ENCODE measurements at places on chromosomes 2 and 18.

GRCh38 chr18:54679318-54680149, 88.5 kb downstream of the DYNAP start:
- DNase-seq: no peak

GRCh38 chr2:101794141-101794540, 96.6 kb downstream of the MAP4K4 start:
- DNase-seq: no peak

GRCh38 chr2:185128346-185128745, 530.0 kb downstream of the ZNF804A start:
- DNase-seq: no peak

- DNase-seq: no peak
Measured at GRCh38 chr2:71615767-71616730, 162.7 kb downstream of the DYSF start.

DNA sequence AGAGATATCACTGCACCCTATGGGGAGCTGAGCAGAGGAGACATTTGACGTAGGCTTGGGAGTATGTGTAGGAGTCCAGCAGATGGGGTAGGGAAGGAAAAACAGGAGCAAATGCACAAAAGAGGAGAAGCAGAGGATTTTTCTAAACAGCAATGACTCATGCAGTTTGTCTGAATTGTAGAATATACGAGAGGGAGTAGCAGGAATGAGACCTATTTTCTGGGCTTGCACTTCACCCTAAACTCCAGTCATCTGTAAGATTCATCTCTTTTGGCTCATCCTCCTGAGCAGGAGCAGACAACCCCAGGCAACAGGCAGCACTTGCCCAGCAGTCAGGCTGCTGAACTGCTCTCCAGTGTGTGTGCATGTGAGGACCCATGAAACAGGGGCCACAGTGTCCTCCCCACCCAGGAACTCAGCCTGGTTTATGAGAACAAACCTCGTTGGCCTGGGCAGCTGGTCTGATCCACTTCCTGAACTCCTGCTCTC, 100.2 kb upstream of the CDC42EP3 start:
- no peak for DNase-seq

- DNase-seq: no peak
Measured at GRCh38 chr2:160360089-160360757, 133.4 kb downstream of the RBMS1 start.

DNA sequence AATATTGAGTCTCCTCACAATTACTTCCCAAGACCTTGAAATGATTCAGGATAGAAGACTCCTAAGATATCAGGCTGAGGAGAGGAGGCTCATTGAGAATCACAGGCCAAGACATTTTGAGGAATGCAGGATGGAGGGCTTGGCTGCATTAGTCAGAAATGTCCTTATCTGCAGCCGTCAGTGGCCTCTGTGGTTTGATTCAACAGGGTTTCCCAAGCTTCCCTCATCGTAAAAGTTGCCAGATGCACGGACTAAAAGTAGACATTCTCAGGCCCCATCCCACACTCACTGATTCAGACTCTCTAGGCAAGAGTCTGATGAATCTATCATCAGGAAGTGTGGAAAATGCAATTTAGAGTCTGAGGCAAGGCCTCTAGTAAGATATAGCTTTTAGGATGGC, 34.0 kb upstream of the TMEM178A start:
- no peak for DNase-seq

DNA sequence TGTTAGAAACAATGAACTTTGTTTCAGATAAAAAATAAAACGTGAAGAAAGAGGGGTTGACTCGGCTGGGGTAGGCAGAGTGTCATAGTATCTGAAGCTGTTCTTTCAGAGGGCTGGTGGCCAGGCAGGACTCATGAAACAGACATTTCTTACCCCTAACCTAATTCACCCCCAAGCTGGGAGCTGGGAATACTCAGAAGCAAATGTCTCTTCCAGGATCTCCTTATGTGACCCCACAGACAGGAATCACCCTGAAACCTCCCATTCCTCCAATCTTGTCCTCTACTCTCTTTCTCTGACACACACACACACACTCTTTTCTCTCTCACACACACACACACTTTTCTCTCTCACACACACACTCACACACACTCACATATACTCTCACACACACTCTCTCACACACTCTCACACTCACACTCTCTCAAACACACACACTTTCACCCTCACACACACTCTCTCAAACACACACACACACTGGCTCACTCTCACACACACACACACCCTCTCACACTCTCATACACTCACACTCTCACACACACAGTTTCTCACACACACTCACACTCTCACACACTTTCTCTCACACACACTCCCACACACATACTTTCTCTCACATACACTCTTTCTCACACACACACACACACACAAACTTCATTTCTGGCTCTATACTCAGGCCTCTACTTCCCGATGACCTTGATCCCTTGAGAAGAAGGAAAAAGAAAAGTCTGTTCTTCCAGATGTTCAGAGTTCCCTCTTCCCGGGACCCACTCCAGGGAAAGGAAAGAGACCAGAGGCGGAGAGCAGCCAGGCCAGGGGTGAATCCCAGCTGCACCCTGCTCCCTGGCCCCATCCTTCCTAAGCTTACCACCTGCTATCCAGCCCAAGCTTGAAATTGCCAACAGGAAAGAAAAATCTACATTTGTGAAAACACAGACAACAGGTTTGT, 167.7 kb downstream of the TXNL1 start:
- no peak for DNase-seq

DNA sequence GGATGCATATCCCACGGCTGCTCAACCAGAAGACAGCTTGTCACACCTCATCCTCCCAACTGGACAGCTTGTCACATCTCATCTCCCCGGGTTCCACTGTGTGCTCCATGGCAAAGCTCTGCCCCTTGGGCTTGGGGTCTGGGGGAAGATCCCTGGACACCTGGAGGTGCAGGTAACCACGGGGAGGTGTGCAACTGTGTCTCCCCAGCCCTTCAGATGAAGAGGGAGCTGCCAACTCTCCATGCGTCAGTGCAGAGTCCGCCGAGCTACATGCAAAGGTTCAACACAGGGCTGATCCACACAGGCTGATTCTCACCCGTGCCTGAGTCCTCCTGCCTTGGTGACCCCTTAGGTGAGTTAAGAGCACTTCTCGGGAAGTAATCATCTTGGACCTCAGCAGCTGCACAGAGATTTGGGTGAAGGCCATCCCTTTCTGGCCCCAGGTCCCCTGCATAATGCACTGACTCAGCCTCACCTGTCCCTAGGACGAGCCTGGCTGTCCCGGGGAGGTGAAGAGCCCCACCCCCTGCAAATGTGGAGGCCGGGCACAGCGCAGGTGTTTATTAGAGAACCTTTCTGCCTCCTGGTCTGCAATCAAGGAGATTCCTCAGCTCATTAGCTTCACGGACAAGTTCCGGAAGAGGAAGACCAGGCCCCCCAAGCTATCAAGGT, 157.9 kb downstream of the PXDN start:
- no peak for DNase-seq

DNA sequence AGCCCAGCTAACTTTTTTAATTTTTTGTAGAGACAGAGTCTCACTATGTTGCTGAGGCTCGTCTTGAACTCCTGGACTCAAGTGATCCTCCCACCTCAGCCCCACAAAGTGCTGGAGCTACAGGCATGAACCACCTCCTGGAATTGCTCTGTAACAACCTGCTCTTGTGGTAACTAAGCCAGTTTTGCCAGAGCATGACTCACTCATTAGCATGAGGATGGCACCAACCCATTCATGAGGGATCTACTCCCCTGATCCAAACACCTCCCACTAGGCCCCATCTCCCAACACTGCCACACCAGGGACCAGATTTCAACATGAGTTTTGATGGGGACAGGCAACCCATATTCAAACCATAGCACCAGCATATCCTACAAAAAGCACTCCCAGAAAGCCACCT, 348.9 kb upstream of the RAB12 start:
- no peak for DNase-seq

DNA sequence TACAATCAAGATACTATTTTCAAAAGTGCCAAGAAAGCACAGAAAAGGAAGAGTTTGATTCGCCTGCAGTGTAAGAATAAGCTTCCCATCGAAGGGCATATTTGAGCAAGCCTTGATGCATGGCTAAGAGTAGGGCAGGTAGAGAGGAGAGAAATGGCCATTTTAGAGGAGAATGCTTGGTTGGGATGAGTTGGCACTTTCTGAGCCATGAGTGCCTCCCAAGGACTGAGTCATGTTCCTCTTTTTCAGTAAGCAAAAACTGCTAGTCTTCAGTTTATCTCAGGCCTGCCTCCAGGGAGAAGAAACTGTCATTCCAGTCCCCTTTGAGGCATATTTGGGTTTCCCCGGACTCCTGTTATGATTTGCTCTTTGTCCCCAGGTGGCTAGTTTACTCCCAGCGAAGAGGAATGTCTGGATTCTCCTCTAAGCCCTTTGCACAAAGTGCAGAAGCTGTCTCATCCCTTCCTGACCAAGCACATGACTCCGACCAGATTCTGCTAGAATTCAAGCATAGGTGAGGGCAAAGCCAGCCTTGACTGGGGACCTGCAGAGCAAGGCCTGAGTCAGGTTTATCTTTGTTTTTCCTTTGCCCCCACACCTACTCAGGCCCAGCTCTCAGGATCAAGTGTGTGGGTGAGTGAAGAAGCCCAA, 115.2 kb downstream of the TTC32 start:
- DNase-seq: no peak

DNA sequence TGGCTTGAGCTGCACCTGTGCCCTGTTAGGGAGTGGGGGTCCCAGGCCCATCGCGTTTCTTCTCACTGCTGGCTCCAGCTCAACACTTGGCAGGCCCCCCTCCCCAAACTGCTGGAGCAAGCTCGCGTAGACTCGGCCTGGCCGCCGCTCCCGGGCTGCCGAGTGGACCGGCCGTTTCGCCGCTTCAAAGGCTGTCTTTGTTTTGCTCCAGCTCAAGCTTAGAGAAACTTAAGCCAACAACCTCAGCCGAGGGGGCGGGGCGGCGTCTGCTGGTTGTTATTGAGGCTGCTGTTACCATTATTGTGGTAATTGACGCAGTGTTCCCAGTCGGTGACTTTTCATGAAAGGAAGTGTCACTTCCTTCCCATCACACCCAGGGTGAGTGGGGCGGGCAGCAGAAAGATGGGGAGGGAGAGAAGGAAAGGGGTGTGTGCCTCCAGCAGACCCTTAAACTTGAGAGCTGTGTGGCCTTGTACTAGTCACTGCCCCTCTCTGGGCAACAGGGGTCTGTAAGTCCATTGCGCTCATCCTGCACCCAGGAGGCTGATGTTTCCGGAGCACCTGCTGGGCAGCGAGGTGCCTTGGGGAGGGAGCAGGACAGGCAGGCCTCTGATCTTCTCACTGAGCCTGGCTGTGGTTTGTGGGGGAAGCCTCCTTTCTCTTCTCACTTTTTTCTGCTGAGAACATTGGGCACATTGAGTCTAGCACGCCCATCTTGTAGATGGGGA, 2.1 kb downstream of the ARID5A start:
- DNase-seq: peak; percentile 81

DNA sequence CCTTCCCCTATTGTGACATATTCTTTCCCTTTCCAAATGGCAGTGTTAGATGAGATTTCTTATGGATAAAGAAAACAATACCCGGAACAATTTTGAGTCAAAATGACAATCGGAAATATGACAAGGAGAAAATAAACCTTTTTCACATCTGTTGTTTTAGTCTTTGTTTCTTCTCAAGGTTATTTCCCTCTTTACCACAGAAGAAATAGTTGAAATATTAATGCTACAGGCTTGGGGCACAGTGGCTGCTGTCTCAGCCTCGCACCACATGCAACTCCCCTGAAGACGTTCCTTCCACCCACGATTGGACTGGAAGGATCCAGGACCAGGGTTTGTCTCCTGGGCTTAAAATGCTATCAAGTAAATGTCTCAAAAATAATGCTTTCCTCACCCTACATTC, 77.6 kb downstream of the FHOD3 start:
- no peak for DNase-seq

GRCh38 chr2:32189011-32189410, 23.3 kb downstream of the SLC30A6 start:
- DNase-seq: no peak
